Hepatocyte (in vitro differentiated cells): ENCODE measurements at places on chromosomes 16 and 17. TPM values are rescaled to one million over a fixed set of nuclear protein-coding genes. Genes with fewer than 3 reads are reported as not detected.
A peak's percentile ranks its signal among the peaks of the same experiment; 100 is the strongest.

The KRT33A gene
- not detected in 2 replicates for polyA plus RNA-seq

- DNase-seq, result no peak
Observed at GRCh38 chr17:39928858-39929645, 1.5 kb downstream of the LRRC3C start.

- no peak for DNase-seq
Observed at GRCh38 chr16:66346221-66346620, 20.3 kb upstream of the CDH5 start.

DNA sequence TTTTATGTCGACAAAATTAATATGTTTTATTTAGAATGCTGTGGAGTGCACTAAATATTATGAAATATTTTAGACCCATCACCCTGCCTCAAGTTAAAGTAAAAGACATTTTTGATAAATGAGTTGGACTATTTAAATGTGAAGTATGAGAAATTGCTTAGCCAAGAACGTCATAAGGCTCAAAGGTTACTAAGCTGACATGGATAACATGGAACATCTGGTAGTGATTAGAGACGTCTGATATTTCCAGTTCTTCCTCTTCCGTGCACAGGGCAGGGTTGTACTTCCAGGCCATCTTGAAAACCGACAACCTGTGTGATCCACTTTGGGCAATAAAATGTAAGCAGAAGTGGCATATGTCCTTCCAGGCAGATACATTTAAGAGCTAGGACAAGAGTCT, 7.2 kb upstream of the CCL8 start:
- no peak for DNase-seq

DNA sequence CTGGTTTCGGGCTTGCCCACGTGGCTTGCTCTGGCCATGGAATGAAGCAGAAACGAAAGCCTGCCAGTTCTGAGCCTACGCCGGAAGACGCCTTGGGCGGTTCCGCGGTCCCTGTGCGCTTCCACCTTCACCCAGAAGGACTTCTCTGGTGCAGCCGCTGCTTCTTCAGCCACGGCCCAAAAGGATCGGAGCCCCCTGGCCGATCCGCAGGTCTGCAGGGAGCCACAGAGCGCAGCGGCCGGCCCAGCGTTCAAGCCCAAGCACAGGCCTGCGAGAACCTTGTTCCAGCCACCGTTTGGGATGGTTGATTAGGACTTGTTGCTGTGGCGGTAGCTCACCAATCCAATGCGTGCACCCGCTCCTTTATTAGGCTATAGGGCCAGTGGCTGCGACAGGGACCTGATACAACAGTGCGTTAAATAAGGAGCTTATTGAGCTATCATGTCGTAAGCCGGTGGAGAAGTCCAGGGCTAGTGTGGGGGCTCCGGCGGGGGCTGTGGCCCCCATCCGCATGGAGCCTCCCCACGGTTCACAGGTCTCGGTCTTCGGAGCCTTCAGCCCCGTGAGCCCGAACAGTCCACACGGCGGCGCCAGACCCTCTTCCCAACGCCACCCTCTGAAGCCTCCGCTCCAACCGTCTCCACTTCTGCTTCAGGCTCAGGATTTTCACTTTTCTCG, 10.2 kb upstream of the MPP2 start:
- DNase-seq, result peak; percentile 45

The DBF4B gene
- 3.4 and 4.1 TPM in 2 replicates for polyA plus RNA-seq

- DNase-seq, result no peak
Observed at GRCh38 chr17:62998166-62998565, 32.1 kb downstream of the TANC2 start.

The CTDNEP1 gene
- 86.9 and 96.7 TPM in 2 replicates for polyA plus RNA-seq
